Right lung (tissue), 10 donors: ENCODE measurements at places on chromosomes 5 and 9.

- DNase-seq = no peak
Observed at GRCh38 chr5:159874263-159874662, 42.0 kb upstream of the ADRA1B start.

- DNase-seq = no peak
Observed at GRCh38 chr9:93871286-93871685, 83.9 kb downstream of the BARX1 start.

DNA sequence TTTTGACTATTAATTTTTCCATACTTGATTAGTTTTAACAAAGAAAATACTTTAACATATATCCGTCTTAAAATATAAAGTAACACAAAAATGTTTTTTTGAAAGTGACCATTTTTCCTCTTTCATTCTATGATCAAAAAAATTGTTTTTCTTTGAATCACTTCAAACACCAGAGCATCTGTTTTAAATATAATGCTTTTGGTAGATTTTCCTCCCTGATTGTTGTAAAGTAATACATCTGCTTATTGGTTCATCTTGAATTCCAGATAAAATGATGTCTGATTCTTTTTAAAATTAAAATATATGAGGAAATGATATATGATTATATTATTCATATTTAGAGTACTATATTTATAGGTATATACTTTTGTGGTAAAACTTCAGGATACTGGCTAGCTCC, 76.2 kb upstream of the LPAR1 start:
- no peak for DNase-seq

DNA sequence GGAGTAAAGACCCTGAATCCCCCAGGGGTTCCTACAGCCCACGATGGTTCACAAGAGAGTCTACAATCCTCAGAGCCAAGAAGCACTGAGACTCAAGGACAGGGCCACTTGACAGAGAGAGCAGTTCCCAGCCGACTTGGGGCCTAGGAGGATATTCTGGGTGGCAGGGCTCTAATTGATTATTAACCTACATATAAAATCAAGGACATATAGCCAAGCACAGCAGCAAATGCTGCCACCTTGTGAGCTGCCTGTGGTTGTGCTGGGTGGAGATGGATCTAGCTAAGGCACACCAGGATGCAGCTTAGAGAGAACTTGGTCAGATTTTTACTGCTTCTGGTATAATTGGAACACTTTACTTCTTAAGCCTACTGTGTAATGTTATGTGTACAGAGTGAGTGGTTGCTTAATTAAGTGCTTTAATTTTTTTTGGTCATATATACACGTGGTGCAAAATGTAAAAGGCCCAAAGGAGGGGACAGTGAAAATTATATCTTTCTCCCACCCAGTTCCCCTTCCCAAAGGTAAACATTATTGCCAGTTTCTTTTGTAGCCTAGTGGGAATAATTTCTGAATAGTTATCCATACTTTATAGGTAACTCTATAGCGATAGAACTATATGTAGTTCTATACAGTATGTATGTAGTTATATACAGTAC, 78.8 kb downstream of the F2RL2 start:
- DNase-seq = peak; percentile 57

GRCh38 chr9:23648651-23649050, 177.4 kb downstream of the ELAVL2 start:
- DNase-seq = no peak

DNA sequence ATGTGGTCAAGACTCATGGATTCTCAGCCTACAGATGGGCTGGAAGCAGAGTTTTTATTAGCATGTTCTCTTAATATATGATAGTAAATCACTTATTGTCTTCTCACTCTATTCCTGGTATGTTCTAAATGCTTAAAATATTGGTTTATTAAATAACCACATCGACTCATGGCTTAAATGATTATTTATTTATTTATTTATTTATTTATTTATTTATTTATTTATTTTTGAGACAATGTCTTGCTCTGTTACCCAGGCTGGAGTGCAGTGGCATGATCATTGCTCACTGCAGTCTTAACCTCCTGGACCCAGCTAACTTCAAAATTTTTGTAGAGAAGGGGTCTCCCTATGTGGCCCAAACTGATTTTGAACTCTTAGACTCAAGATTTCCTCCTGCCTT, 457.2 kb upstream of the TNC start:
- DNase-seq = no peak

GRCh38 chr9:71761938-71762353, 6.4 kb downstream of the CEMIP2 start:
- DNase-seq = no peak

DNA sequence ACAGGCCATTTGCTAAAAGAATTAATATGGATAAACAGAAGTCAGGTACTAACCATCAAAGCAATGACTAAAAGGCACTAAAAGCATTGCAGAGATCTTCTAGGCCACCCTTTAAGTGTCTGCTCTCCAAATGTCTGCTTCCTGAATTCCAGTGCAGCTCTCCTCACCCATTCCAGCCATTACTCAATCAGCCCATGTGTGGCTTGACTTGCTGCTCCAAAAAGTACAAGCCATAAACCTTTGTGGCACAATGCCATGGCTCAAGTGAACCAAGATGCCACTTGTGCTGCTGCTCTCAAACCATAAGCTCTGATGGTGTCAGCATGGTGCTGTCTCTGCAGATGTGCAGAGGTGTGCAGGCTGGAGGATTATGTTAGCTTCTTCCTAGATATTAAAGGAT, 290.2 kb upstream of the POU5F2 start:
- no peak for DNase-seq

GRCh38 chr9:101618698-101619097, 23.9 kb upstream of the PPP3R2 start:
- DNase-seq = no peak

- no peak for DNase-seq
Observed at GRCh38 chr9:93255494-93255867, 71.5 kb downstream of the WNK2 start.

GRCh38 chr5:78574131-78574673, 74.4 kb downstream of the LHFPL2 start:
- no peak for DNase-seq

- DNase-seq = no peak
Observed at GRCh38 chr9:20692554-20692953, 8.5 kb downstream of the FOCAD start.

GRCh38 chr5:64000096-64000495, 37.9 kb upstream of the HTR1A start:
- no peak for DNase-seq

DNA sequence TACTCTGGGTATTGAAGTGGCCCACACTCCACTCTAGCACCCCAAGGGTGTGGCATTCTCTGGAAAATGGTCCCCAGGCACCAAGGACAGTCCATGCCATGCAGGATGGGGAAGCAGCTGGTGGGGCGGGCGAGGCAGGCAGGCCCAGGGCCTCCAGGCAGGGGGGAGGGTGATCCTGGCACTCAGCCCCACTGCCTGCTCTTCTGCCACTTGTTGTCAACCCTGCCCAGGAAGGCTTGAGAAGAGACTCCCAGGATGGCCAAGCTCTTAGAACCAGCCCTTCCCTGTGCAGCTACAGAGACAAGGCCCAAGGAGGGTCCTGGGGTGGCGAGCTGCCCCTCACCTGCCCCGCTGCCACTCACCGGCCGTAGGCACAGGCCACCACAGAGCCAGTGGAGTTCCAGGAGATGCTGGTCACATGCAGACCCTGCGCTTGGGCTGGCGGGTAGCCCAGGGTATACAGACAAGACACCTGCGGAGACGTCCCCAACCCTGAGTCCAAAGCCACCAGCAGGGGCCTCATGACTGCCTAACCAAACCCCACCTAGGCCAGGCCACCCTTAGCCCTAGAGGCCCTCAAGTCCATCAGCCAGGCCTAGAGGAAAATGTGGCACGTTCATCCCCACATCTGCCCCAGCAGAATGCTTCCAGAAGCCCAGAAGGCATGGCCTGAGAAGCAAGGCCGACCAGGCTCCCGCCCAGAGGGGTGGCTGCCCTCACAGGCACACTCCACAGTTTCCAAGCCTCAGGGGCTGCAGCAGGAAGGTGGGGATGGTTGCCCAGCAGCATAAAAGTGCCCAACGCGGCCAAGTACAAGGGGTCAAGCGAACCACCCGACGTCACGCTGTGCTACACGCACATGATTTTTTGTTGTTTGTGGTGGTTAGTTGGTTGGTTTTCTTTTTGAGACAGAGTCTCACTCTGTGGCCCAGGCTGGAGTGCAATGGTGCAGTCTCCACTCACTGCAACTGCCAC, 19.8 kb downstream of the DYNC2I2 start:
- no peak for DNase-seq

GRCh38 chr9:90090997-90091396, 486.2 kb downstream of the GADD45G start:
- DNase-seq = no peak

DNA sequence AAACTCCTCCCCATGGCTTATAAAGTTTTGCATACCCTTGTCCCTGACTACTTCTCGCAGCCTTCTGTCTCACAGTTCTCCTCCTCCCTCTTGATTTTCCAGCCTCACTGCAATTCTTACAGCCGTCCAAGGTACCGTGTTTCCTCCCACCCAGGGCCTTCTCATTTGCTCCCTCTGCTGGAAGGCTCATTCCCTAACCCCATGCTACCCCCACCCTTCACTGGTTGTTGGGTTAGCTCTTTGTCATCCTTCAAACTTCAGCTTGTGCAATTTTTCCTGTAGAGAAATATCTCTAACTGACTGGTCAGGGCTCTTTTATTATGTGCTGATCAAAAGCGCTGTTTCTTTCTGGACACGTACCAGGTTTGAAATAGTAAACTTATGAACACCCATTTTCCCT, 329.2 kb downstream of the EBF1 start:
- no peak for DNase-seq

DNA sequence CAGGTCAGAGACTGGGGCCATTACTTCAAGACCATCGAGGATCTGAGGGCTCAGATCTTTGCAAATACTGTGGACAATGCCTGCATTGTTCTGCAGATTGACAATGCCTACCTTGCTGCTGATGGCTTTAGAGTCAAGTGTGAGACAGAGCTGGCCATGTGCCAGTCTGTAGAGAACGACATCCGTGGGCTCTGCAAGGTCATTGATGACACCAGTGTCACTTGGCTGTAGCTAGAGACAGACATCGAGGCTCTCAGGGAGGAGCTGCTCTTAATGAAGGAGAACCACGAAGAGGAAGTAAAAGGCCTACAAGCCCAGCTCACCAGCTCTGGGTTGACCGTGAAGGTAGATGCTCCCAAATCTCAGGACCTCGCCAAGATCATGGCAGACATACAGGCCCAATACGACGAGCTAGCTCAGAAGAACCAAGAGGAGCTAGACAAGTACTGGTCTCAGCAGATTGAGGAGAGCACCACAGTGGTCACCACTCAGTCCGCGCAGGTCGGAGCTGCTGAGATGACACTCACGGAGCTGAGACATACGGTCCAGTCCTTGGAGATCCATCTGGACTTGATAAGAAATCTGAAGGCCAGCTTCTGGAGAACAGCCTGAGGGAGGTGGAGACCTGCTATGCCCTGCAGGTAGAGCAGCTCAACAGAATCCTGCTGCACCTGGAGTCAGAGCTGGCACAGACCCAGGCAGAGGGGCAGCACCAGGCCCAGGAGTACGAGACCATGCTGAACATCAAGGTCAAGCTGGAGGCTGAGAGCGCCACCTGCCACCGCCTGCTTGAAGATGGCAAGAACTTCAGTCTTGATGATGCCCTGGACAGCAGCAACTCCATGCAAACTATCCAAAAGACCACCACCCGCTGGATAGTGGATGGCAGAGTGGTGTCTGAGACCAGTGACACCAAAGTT, 9.3 kb downstream of the NIPBL start:
- DNase-seq = no peak

DNA sequence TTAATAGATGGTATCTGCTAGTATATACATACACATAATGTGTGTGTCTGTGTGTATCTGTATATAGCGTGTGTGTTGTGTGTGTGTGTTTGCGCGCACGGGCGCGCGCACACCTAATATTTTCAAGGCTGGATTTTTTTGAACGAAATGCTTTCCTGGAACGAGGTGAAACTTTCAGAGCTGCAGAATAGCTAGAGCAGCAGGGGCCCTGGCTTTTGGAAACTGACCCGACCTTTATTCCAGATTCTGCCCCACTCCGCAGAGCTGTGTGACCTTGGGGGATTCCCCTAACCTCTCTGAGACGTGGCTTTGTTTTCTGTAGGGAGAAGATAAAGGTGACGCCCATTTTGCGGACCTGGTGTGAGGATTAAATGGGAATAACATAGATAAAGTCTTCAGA, 757 bp downstream of the FXN start:
- DNase-seq = no peak

DNA sequence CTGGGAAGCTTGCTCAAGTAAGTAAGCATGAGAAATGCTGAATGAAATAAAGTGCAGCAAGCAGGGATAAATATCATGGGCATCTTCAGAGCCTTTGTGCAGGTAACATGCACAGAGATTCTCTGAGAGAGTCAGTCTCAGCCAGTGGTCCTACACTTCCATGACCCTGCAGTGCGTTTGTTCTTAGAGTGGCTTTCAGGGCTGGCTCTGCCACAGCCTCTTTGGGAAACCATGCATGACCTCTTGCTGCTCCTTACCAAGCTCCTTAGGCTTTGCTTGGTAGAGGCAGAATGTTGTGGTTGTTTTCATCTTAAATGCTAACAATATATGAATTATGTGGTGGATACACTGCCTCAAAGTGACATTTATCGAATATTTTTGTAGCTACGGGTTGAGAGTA, 5.4 kb downstream of the SYK start:
- no peak for DNase-seq

- DNase-seq = peak; percentile 73
Observed at GRCh38 chr5:156326718-156327259, at the start of gene SGCD. TSS of gene SGCD (plus strand) at chr5:156327164.

DNA sequence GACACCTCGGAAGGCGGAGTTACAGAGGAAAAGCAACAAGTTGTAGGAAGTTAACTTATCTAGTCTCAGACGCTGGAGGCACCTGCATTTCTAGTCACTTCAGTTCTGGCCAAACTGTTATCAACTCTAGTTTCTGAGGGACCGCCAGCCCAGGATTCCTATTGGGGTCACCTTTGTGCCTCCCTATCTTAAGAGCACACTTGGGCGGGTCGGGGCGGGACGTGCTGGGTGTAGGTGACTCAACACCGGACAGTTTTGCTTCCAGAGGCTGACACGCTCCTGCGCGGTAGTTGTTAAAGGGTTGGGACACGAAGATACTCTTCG, 679 bp upstream of the KDM4C start:
- DNase-seq = no peak

- no peak for DNase-seq
Observed at GRCh38 chr9:115694014-115694413, 459.6 kb upstream of the PAPPA start.
